Activated CD4-positive, alpha-beta T cell treated with anti-CD3 and anti-CD28 coated beads, Interleukin-2, amount 50 U/mL, for 24 hours (primary cell): ENCODE measurements at places on chromosomes 7 and 10.

- DNase-seq = no peak
Measured at GRCh38 chr10:127426746-127427145, 122.4 kb upstream of the NPS start.

DNA sequence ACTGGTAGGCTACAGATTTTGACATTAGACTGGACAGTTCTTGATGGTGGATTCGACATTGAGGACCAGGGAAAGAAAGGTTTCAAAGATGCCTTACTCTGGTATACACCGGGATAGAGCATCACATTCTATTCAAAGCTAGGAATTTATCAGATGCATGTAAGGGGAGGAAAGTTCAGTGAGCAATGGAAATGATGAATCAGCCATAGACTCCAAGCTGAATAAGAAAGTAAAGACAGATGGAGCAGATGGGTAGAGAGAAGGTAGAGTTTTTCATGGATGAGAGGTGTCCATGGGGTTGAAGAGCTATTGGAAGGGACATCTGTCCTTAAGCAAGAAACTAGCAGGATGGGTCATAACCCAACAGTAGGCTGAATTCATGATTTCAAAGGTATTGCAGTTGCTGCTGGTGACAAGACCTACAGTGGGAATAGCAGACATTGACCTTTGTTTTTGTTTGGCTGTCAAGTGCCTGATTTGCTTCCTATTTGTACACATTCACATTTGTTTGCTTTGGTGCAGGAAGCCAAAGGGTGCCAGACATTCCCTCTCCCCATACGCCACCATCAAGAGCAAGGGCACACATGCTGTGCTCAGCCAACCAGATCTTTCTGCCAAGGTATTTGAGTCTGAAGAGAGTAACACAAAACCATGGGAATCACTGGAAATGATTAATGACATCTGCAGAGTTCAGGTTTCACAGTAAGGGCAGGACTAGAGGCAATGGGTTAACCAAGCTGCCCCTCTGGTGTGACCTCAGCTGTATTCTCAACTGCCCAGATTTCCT lies 8.6 kb upstream of the CACUL1 start:
- DNase-seq = no peak

GRCh38 chr10:93445097-93445960 lies 36.8 kb downstream of the MYOF start:
- DNase-seq = no peak

GRCh38 chr7:151071032-151071866 lies 9.4 kb downstream of the FASTK start:
- DNase-seq = no peak

GRCh38 chr10:59047957-59048618 lies 128.4 kb upstream of the PHYHIPL start:
- DNase-seq = no peak

DNA sequence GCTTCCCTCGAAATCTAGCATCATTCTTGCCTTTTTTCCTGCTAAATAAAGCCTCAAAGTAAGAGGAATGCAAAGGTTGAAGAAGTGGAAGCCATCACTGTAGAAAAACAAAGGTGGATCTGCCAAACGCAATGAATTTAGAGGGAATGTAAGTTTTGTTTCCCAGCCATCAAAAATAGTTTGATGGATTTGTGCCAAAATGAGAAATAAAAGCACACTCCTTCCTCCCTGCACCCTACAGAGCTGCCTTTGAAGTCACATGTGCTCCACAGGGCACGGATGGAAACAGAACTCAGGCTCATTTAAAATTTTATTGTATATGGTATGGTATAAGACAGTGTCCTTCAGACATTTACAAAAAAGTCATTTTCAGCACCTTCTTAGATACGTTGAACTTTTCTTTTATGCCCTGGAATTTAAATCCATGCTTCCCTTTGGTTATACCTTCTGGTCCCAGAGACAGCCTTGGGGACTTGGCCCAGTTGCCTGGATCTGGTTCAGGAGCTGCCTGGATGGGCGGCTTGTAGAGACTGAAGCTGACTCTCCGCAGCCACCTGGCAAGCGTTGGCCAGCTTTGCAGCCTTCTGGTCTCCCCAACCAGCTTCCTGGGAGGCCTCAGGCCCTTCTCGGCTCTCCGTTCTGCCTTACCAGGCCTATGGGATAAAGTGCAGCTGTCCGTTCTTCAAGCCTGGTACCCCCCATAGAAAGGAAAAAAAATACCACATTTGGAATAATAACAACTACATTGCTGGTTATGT lies 228.5 kb upstream of the NEBL start:
- no peak for DNase-seq

DNA sequence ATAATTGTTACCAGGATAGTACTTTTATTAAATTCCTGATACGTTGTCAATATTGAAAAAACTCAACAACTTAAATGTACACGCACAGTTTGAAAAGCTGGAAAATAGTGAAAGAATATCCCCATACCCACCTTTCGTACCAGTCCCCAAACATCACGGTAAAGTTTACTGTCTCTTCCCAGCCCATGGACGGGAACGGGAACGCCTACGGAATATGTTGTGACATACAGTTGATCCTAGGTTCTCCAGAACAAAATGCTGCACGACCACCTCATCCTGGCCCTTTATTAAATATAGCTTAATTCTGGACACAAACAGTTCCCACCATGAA lies 527 bp upstream of the BCAP29 start:
- DNase-seq = no peak
